ENCODE measurements at places on chromosomes 7 and 10.

GRCh38 chr7:128000854-128001265 is 30.4 kb downstream of the LRRC4 start:
- DNase-seq, result no peak

- DNase-seq, result no peak
Measured at GRCh38 chr10:62661143-62661542, 143.4 kb upstream of the ADO start.

- DNase-seq, result peak; percentile 95
Measured at GRCh38 chr10:72784551-72785351, 92.8 kb downstream of the MCU start.

GRCh38 chr10:78044179-78044578 is 10.5 kb downstream of the RPS24 start:
- DNase-seq, result no peak

DNA sequence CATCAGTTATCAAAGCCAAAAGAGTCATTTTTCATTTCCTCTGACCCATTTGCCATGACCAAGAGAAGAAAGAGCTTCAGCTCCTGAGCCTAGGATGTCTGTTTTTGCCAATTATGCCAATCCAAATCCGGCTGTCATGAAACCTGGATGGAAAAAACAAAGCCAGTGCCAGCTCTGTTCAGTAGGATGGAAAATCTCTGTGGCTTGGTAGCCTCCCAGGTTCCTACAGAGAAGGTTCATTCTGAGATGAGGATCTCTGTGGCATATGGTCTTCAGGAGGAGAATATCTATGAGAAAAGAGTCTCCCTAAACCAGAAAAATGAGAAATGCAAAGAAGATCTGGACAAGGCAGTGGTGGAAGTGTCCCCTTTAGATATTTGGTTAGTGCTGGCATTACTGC is 475.4 kb downstream of the CNTNAP2 start:
- no peak for DNase-seq

- DNase-seq, result no peak
Measured at GRCh38 chr7:91692800-91693199, 187.7 kb downstream of the MTERF1 start.
